ENCODE measurements at places on chromosomes 2 and 18. TPM values are rescaled to one million over a fixed set of nuclear protein-coding genes. Genes with fewer than 3 reads are reported as not detected.

The BOLL gene
- total RNA-seq = not detected

The CFC1 gene
- 1.2 TPM for total RNA-seq

The MERTK gene
- total RNA-seq = 12.3 TPM

The MPP4 gene
- 0.13 TPM for total RNA-seq

The STK39 gene
- 14.3 TPM for total RNA-seq

- H3K4me1 ChIP-seq = peaks cover 4% of the 10 kb centered on the region
- H3K27ac ChIP-seq = no peak overlapping the region
- no peaks in the 10 kb centered on the region for H3K27me3 ChIP-seq
- peak overlapping the region; percentile 43 for H3K4me3 ChIP-seq
These were observed 4.8 kb upstream of the UGGT1 start for GRCh38 chr2:128086244-128086643.

GRCh38 chr2:20333738-20334137 is 16.9 kb downstream of the PUM2 start:
- H3K27ac ChIP-seq = no peak overlapping the region
- H3K4me3 ChIP-seq = no peak overlapping the region
- DNase-seq = no peak
- H3K36me3 ChIP-seq = no peaks in the 10 kb centered on the region
- H3K4me1 ChIP-seq = peaks cover 2% of the 10 kb centered on the region
- H3K27me3 ChIP-seq = no peaks in the 10 kb centered on the region

DNA sequence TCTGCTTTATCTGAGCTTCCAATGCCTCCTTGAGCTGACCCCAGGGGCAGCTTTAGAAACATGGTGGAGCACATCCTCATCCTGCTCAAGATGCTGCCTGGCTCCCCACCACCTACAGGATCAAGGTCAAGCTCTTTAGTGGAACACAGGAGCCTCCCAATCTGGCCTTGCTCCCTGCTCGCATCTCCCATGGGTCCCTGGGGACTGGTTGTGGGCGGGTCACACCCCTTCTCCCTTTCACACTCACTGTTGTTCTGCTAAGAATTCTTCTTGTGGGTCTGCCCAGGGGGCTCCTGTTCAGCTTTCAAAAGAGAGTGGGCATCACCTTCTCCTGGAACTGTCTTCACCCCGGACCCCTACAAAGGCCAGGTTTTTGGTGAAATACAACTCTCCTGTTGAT is 8.4 kb upstream of the NT5DC4 start:
- no peak overlapping the region for H3K4me3 ChIP-seq
- peaks cover 9% of the 10 kb centered on the region for H3K27me3 ChIP-seq
- peaks cover 4% of the 10 kb centered on the region for H3K36me3 ChIP-seq
- peaks cover 19% of the 10 kb centered on the region for H3K4me1 ChIP-seq
- H3K27ac ChIP-seq = no peak overlapping the region
- no peak for DNase-seq

DNA sequence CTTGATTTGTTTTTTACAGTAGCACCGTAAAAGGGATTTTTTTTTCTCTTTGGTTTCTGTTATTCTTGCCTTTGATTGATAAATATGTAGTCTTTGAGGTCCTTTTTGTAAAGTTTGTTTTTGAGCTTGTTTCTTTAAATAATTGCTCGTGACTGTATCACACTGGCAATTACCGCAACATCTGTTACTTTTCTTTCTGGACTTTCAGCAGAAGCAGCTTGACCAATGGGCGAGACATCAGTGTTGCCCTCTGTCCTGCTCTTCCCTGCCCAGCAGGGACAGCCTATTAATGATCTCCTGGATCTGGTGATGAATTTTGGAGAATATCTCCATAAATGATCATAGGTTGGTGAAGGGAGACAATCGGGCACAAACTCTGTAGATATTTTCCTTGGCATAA is 74.9 kb downstream of the TDRD15 start:
- H3K4me1 ChIP-seq = peaks cover 59% of the 10 kb centered on the region
- H3K36me3 ChIP-seq = no peaks in the 10 kb centered on the region
- no peak for DNase-seq
- peak overlapping the region; percentile 38 for H3K27ac ChIP-seq
- H3K4me3 ChIP-seq = no peak overlapping the region

- H3K4me1 ChIP-seq = no peaks in the 10 kb centered on the region
- H3K27ac ChIP-seq = no peak overlapping the region
- H3K36me3 ChIP-seq = no peaks in the 10 kb centered on the region
- peaks cover 2% of the 10 kb centered on the region for H3K27me3 ChIP-seq
- no peak overlapping the region for H3K4me3 ChIP-seq
- no peak for DNase-seq
These were observed 516.3 kb downstream of the NRXN1 start for GRCh38 chr2:50515638-50516037.

DNA sequence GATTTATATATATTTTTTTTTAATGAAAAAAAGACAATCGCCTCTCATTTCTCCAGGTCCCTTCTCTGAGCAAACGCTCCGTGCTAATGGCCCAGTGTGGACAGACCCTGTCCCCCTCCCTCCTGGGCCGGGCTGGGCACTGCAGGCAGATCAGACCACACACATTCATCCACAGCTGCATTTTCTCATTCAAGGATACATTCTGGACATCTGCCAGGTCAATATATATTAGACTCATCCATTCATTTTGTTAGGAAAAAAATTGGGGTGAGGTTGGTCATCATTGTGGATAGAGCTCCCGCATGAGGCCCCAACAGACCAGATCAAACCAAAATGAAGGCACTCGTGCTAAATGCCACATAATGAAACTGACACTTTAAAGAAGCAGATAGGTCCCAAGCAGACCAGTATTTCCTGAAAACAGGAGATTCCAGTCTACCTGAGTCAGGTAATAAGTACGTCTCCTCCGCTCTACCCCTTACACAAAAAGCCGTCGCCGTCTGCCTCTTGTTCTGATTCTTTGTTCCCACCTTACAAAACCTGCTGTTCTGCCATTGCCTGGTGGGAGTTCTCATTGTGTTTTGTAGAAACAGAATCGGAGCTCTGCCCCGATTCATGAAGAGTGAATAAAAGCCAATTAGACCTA is 15.4 kb upstream of the OTOS start:
- H3K27me3 ChIP-seq = peaks cover 8% of the 10 kb centered on the region
- no peak overlapping the region for H3K27ac ChIP-seq

DNA sequence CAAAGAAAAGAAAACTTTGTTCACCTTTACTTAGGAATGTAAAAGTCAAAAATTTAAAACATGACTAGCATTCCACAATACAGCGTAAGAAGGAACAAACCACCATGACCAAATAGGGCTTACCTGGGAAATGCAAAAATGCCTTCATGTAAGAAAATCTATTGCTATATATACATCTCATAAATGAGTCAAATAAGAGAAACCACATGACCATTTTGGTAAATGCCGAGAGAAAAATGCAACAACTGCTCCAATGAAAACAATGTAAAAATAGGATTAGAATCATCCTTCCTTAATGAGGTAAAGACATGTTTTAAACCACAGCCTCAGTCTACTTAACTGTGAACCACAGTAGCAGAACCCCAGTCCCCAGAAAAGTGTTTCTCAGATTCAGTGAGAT is 49.4 kb downstream of the TGOLN2 start:
- peak overlapping the region; percentile 38 for H3K4me3 ChIP-seq
- peak overlapping the region; percentile 82 for H3K27ac ChIP-seq
- H3K36me3 ChIP-seq = peaks cover 24% of the 10 kb centered on the region
- H3K4me1 ChIP-seq = peaks cover 45% of the 10 kb centered on the region
- peaks cover 15% of the 10 kb centered on the region for H3K27me3 ChIP-seq

DNA sequence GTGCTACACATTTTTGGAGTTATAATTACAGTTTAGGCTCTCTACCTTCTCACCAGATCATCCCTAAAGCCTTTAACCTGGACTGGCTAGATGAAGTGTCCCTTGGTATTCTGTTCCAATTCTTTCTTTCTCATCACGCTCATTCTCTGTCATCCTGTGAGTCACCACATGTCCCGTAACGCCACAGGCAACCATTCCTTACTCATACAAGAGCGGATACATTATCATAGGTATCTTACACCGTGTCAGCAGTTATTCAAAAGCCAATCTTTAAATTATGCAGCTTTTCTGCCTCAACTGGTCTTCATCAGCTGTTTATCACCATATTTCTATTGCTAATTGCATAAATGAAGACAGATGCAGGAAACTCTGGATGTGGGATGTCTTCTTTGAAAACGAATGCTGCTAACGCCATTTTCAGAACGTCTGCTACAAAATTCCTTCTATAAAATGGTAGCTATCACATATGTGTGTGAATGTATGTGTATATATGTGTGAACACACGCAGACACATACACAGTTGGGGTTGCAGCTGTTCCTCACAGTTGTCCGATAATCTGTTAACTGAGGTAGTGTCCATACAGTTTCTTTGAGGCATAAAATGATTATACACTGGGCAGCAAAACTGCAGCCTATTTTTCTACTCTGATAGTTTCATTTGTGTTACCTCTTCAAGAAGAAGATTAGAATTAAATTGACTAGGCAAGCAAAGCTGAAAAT is 47.9 kb downstream of the EML6 start:
- DNase-seq = no peak
- no peaks in the 10 kb centered on the region for H3K4me1 ChIP-seq
- no peak overlapping the region for H3K27ac ChIP-seq

- H3K27ac ChIP-seq = no peak overlapping the region
- no peak for DNase-seq
- no peaks in the 10 kb centered on the region for H3K36me3 ChIP-seq
- peaks cover 14% of the 10 kb centered on the region for H3K4me1 ChIP-seq
- H3K4me3 ChIP-seq = no peak overlapping the region
These were observed 123.6 kb upstream of the EFEMP1 start for GRCh38 chr2:56047136-56047535.

GRCh38 chr2:105072039-105072438 is 34.2 kb downstream of the MRPS9 start:
- no peaks in the 10 kb centered on the region for H3K4me1 ChIP-seq
- H3K27me3 ChIP-seq = no peaks in the 10 kb centered on the region
- no peak for DNase-seq
- no peak overlapping the region for H3K27ac ChIP-seq

DNA sequence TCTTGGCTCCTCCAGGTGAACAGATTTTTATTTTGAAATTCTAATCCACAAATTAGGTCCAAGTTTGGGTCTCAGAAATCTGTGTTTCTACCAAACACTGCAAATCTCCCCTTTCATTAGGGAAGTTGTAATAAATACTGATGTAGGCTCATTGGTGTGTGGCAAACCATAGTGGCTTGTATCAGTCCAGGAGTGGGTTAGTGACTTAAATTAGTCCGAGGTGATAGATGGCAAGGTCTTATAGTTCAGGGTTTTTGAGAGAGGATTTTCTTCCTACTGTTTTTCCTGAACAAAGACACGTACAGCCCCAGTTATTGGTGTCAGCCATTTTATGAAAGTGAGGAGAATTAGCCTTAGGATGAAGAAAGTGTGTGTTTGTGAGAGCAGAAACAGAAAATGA is 74.6 kb downstream of the RPRM start:
- H3K36me3 ChIP-seq = no peaks in the 10 kb centered on the region
- H3K4me3 ChIP-seq = peak overlapping the region; percentile 13
- no peak overlapping the region for H3K27ac ChIP-seq
- no peaks in the 10 kb centered on the region for H3K4me1 ChIP-seq
- DNase-seq = no peak

DNA sequence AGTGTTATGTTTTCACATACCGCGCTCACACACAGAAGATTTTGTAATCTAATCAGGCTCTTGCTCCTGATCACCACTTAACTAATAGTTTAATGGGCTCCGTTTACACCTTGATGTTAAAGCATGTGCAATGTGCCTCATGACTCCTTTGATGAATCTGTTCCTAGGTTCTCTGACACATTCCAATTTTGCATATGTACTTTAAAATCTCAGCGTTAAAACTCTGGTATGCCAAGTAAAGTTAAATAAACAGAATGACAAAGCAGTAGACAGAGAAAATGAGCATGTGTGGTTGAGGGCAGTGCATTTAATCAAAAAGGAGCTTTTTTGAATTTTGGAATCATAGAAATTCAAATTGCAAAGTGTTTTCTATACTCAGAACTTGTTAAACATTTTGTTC is 96.4 kb downstream of the TCF4 start:
- H3K27ac ChIP-seq = no peak overlapping the region
- no peaks in the 10 kb centered on the region for H3K36me3 ChIP-seq
- no peaks in the 10 kb centered on the region for H3K27me3 ChIP-seq
- peaks cover 48% of the 10 kb centered on the region for H3K4me1 ChIP-seq
- H3K4me3 ChIP-seq = no peak overlapping the region
- DNase-seq = no peak

GRCh38 chr2:26510344-26510973 is 32.5 kb upstream of the OTOF start:
- no peak overlapping the region for H3K27ac ChIP-seq
- peaks cover 5% of the 10 kb centered on the region for H3K27me3 ChIP-seq
- no peak overlapping the region for H3K4me3 ChIP-seq
- no peaks in the 10 kb centered on the region for H3K36me3 ChIP-seq

DNA sequence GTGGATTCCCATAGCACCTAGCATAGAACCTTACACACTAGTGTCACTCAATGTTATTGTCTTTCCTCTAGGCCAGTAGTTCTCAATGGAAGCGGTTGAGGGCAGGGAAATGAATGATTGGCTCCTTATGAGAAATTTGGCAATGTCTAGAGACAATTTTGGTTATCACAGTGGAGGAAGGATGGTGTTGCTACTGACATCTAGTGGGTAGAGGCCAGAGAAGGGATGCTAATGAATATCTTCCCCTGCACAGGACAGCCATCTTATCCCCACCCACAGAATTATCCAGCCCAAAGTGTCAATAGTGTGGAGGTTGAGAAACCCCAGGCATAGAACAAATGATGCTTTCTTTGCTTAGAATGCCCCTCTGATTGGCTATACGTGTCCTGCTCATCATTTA is 15.8 kb downstream of the C18orf63 start:
- H3K36me3 ChIP-seq = no peaks in the 10 kb centered on the region
- H3K27me3 ChIP-seq = no peaks in the 10 kb centered on the region
- no peaks in the 10 kb centered on the region for H3K4me1 ChIP-seq
- H3K27ac ChIP-seq = no peak overlapping the region
- DNase-seq = no peak

DNA sequence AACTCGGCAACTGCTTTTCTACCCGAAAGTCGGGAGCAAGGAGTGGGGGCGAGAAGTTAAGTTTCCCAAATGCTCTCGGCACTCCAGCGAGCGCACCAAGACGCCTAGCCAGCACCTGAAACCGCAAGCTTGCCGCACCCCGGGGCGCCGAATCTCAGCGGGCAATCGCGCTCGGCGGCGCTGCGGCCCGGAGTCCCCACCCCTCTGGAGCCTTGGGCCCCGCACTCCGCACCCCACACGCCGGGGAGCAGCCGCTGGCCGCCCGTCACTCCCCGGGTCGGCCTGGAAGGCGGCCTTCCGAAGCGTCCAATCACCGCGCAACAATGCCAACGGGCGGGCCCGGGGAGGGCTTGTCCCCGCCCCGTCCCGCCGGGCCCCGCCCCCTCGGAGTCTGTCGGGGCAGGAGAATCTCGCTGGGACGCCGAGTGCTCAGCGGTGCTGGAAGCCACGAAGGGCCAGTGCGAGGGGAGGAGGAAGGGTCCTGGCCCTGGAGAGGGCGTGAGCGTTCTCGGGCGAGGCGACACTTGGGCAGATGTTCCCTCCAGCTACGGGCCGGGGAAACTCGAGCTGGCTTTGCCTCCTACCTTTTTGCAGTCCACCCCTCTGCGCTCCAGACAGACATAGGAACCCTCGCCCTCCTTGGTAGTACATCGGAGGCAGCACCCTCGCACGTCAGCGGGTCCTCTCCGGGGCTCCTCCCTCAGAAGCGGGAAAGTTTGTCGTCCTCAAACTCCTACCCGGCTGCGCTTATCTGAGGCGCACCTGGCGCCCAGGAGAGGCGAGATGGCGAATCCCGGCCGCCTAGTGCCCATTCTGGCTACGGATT is 1.1 kb upstream of the ZBTB7C start:
- H3K27me3 ChIP-seq = peaks cover 31% of the 10 kb centered on the region
- no peak overlapping the region for H3K27ac ChIP-seq
- H3K4me1 ChIP-seq = peaks cover 7% of the 10 kb centered on the region
- peak overlapping the region; percentile 80 for H3K4me3 ChIP-seq
- no peaks in the 10 kb centered on the region for H3K36me3 ChIP-seq

GRCh38 chr2:192535956-192536921 is 341.5 kb upstream of the TMEFF2 start:
- H3K27me3 ChIP-seq = no peaks in the 10 kb centered on the region
- H3K36me3 ChIP-seq = no peaks in the 10 kb centered on the region
- no peak overlapping the region for H3K27ac ChIP-seq
- H3K4me3 ChIP-seq = no peak overlapping the region

Measured in endothelial cell (in vitro differentiated cells).